Activated T-helper 1 cell treated with anti-CD3 and anti-CD28 coated beads, Interleukin-2, amount 50 U/mL, for 16 hours (primary cell): ENCODE measurements at places on chromosomes 4 and X.

GRCh38 chrX:15678339-15678738 lies 13.7 kb upstream of the CLTRN start:
- no peak for DNase-seq

DNA sequence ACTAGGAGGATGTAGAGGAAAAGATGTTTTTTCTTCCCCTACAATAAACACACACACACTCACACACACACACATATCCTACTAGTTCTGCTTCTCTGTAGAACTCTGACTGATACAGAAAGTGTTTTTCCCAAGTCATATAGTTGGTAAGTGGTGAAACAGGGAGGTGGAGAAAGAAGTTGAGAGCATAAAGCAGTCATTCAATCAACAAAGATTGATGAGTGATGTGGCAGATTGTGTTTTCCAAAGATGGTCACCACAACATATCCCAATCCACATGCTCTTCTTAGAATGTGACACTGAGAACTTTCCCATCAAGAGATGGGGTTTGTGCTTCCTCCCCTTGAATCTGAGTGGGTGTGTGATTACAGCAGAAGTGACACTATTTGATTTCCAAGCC lies 123.4 kb upstream of the ATP6AP2 start:
- DNase-seq = no peak

DNA sequence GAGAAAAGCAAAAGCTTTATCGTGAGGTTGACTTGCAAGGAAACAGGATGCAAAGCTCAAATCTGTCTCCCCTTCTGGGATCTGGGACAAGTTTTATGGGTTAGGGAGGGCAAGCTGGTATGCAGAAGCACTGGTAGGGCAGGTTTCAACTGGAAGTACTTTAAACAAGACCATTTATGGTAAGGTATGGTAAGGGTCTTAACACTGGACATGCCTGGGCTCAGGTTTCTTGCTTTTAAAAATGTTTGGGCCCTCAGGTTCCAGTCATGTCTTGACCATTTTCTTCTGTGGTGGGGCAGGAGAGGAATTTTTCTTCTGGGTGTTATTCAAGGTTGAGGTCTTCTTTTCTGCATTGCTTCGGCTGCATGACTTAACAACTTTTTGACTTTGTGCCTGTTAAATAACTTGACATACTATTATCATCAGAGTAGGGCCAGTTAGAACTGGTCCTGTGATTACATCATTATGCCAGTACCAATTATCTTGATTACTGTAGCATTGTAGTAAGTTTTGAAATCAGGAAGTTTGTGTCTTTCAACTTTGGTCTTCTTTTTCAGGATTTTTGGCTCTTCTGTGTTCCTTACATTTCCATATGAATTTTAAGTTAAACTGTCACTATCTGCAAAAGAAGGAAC lies 33.7 kb downstream of the CD38 start:
- DNase-seq = no peak

GRCh38 chr4:1991596-1992434 lies 17.0 kb downstream of the NELFA start:
- no peak for DNase-seq

DNA sequence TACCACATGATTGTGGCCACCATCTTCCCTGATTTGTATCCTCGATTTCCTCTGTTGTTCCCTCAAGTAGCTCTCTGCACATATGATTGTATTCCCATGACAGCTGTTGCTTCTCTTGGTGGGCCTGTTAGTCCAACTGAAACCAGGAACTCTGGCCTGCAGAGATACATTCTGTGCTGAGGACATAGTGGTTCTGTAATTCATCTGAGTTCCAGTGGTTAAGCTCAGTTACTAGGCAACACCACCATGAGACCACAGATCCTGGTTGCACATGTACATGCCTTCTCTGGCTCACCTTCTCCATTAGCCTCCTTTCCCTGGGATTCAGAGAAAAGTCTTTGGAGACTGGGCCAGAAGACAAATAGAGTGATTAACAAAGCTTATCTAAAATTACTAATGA lies 172.1 kb upstream of the SLC7A11 start:
- no peak for DNase-seq

DNA sequence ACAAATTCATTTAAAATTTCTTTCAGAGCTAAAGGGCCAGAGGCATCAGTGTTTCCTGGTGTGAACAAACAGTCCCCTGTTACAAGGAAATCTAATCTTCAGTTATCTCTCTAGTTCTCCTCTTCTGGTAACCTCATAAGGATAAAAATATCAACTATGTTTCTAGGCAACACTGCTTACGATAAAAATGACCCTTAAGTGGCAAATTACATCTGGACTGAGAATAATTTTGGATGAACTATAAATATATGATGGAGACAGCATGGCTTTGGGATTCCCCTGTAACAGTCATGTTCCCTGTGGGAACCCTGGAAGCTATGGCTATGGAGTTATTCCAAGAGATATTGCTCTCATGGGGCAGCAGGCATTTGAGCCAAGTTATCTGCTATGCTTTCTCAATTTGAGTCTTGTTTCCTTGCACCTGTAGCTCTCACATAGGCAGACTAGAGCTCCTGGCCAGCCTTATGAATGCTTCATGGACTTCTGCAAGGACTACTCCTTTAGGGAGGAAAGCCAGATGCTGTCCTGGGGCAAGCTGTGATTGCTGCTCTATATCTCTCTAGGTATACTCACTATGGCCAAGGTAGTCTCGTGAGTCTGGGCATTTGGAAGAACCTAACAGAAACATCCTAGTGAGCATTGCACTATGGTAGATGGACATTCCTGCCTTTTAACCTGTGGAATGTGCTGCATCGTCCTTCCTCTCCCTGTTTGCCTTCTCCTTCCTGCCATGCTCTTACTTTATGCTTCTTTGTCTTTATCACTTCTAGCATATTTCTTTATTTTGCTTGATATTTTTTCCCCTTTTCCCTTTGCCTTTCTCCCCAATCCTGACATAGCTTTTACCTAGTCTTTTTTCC lies 14.2 kb downstream of the C4orf33 start:
- no peak for DNase-seq

- DNase-seq = no peak
Observed at GRCh38 chr4:3372264-3372932, 69.4 kb upstream of the HGFAC start.

DNA sequence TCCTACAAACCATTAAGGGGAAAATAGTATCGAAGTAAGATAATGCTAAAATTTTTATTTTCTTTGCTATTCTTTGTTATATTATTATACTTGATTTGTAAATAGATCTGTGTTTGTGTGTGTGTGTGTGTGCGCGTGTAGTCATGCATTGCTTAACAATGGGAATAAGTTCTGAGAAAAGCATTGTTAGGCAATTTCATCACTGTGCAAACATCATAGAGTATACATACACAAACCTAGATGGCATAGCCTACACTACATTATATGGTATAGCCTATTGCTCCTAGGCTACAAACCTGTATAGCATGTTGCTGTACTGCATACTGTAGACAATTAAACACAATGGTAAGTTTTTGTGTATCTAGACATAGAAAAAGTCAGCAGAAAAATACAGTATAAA lies 17.1 kb downstream of the MTTP start:
- no peak for DNase-seq

- DNase-seq = no peak
Observed at GRCh38 chrX:44971674-44972073, 98.7 kb downstream of the KDM6A start.

DNA sequence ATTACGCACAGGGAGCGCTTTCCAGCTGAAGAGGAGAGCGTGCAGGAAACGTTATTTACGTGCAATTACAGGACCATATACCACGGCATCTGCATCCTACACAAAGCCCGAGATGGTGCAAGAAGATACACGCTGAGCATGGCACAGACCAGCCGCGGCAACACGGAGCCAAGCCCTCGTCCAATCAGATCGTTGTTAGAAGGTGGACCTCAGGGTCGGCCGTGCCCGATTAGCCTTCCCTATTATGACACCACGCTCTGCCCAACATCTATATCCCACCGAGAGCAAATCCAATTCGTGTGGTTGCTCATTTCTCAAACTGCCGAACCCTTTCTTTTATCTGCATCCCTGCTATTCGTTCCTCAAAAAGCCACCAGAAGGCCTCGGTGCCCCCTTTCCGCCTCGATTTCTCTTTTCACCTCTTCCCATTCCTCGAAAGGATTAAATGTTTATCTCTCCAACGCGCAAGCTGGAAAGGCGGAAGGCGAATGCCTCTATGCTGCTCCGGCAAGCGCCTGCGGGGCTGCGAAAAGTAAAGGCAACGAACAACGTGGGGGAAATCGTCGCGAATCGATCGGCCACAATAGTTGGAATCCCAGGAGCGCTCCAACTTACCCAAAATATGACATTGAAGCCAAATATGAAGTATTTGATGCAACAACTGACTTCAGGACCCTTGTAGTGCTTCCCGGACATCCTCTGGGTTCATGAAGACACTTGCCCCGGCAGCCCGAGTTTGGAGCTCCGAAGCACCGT lies 702 bp downstream of the TSPAN5 start:
- no peak for DNase-seq

GRCh38 chrX:47390780-47391179 lies 20.4 kb downstream of the ZNF157 start:
- DNase-seq = no peak

DNA sequence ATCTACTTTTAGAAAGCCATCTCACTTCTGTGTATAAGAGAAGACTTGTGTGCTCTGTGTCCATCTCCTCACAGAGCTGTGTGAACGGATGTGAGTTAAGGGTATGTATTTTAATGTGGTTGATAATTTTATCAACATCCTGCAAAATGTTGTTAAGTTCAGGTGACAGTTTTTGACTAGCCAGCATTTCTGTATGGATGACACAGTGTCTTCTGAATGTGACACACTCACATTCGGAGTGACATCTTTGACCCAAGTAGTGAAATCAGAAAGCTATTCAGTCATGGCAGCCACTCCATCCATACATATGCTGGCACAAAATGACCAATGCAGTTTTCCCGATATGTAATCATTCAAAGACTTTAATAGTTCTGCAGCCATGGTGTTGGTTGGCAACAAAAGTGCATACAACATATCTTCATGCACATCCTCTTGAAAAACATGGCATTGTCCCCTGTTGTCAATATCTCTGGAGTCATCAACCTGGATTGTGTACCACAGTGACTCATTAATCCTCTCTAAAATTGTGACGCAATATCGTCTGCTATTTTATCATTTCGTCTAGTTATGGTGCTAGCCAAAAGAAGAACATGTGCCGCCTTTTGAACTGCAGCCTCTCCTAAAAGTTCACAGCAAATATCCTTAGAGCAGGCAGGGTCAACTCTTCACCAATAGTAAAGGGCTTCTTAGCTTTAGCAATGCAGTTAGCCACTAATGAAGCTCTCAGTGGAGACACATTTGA lies 6.8 kb upstream of the FGF2 start:
- no peak for DNase-seq

DNA sequence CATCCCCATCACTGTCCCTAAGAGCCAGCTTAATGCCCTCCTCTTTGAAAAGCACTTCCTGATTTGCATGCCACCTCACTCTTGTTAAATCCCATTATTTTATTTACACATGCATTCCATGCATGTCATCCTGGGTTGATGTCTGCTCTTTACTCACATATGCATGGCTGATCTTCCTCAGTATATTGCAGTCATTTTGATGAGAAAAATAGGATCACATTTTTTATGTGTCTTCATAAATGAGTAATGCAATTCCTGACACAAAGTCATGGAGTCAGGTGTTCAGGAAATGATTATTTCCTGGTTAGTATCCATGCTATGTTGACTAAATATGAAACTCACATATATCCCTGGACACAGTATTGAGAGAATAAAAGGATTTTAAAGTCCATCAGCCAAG lies 204.7 kb downstream of the SLIT2 start:
- DNase-seq = no peak

- DNase-seq = no peak
Observed at GRCh38 chr4:170931321-170931720, 841.6 kb upstream of the AADAT start.

GRCh38 chr4:138409670-138410069 lies 167.5 kb upstream of the SLC7A11 start:
- DNase-seq = no peak

GRCh38 chr4:148239494-148239985 lies 202.7 kb downstream of the NR3C2 start:
- no peak for DNase-seq

GRCh38 chrX:67648361-67648760 lies 104.5 kb downstream of the AR start:
- no peak for DNase-seq

- no peak for DNase-seq
Observed at GRCh38 chr4:129371926-129372325, 276.0 kb downstream of the C4orf33 start.

- no peak for DNase-seq
Observed at GRCh38 chr4:78691334-78691754, 84.8 kb upstream of the BMP2K start.

DNA sequence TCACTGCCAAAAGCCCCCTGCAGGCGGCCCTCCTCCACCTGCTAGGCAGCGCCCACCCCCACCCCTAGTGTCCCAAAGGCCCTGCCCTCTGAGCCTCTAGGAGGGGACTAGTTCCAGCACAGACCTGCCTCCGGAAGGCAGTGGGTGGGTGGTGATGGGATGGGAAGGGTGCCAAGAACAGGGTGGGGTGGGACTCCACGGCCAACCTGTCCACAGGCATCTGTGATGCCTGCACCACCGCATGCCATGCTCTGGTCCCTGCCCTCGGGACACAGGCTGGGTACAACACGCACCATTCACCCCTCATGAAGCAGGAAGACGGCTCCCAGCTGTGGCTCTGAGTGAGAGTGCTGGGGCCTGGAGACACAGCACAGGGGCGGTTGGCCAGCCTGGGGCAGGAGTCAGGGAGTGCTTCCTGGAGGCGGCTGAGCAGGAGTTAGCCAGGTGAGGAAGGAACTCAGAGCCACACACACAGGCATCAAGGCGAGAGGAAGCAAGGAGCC lies 243.1 kb upstream of the PSAPL1 start:
- no peak for DNase-seq

DNA sequence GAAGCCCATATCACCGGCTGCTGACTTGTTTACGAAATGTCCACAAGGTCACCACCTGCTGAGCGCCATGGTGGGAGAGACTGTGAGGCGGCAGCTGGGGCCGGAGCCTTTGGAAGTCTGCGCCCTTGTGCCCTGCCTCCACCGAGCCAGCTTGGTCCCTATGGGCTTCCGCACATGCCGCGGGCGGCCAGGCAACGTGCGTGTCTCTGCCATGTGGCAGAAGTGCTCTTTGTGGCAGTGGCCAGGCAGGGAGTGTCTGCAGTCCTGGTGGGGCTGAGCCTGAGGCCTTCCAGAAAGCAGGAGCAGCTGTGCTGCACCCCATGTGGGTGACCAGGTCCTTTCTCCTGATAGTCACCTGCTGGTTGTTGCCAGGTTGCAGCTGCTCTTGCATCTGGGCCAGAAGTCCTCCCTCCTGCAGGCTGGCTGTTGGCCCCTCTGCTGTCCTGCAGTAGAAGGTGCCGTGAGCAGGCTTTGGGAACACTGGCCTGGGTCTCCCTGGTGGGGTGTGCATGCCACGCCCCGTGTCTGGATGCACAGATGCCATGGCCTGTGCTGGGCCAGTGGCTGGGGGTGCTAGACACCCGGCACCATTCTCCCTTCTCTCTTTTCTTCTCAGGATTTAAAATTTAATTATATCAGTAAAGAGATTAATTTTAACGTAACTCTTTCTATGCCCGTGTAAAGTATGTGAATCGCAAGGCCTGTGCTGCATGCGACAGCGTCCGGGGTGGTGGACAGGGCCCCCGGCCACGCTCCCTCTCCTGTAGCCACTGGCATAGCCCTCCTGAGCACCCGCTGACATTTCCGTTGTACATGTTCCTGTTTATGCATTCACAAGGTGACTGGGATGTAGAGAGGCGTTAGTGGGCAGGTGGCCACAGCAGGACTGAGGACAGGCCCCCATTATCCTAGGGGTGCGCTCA lies 8.7 kb upstream of the MSANTD1 start:
- no peak for DNase-seq

GRCh38 chrX:3651277-3651676 lies 62.2 kb downstream of the PRKX start:
- DNase-seq = no peak
